Ecto neural progenitor cell (in vitro differentiated cells): ENCODE measurements at places on chromosomes 6 and 20.

- DNase-seq, result no peak
These were observed 92.4 kb downstream of the PLCB4 start for GRCh38 chr20:9161311-9161710.

- DNase-seq, result no peak
These were observed 582.4 kb downstream of the CDH26 start for GRCh38 chr20:60540591-60540990.

DNA sequence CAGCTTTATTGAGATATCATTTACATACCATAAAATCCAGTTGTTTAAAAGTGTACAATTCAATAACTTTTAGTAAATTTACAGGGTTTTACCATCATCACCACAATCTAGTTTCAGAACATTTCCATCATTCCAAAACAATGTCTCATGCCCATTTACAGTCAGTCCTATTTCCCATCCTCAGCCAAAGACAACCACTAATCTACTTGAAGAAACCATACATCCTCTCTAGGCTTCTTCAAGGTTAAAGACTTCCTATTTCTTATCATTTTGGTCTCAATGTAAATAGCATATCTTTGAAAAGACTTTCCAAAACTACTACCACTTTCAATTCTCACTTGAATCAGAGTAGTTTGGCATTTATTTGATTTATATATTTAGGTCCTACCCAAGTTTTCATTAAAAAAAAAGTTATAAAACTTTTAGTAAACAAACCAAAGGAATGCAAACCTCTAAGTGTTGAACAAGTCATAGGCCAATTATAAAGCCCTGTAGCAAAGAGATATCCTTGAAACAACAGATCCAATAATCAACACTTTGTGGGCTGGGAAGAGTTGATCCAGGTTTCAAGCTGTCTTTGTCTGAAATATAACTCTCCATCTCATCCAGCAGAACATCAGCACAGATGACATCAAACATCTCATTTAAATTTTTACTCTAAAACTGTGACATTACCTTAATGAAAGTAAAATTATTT lies 211.3 kb upstream of the RUNX2 start:
- no peak for DNase-seq

DNA sequence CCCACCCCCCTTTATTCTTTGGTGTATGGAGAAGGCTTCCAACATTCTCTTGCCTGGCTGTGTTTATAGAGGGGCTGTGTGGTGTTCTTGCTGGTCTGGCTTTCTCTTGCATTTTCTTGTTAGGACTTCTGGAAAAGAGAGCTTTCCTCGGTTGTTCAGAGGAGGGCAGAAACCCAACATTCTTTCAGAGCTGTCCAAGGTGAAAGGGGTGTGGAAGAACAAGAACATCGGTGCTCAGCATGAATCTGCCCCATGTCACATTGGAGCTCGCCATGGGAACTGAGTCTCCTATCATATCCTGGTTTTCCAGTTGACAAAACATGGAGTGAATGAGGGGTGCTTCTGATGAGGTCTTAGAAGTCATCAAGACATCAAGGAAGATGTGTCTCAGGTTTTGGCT lies 281.8 kb downstream of the RNF144B start:
- DNase-seq, result no peak

DNA sequence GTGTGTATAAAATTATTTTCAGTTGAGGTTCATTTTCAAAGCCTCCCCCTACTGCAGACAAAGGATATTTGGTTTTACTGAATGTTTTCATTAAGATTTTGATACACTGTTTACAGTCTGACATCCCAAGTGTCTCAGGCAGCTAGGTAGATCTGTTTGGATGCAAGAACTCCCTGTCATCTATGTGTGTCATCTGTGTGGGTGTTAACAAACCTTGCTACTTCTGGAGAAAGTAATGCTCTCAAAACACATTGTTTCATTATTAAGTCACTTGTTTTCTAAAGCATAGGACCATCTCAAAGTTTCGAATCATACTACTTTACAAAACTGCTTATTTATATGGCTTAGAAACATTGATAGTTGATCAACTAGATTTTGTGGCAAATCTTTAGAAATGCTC lies 114.5 kb upstream of the TMEM170B start:
- no peak for DNase-seq

GRCh38 chr20:17735959-17736621 lies 36.3 kb downstream of the BANF2 start:
- no peak for DNase-seq

- no peak for DNase-seq
These were observed 199.7 kb downstream of the BCAS1 start for GRCh38 chr20:53870426-53871315.

DNA sequence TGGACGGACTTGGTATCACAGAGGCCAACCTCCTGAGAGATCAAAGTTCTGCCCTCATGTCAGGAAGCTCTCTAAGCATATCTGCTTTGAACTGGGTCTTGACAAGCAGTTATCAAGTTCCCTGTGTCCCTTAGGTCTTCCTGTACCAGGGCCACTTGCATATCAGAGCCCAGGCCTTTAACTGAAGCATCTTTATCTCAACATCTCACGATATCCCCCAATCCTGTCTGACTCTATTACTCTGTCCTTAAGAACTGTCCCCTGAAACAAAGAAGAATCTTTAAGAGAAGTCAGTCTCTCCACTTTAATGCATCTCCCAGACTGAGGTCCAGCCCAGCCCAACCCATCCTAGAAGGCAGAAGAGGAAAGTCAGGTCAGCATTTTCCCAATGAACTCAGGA lies 8.2 kb downstream of the MAS1L start:
- DNase-seq, result no peak

DNA sequence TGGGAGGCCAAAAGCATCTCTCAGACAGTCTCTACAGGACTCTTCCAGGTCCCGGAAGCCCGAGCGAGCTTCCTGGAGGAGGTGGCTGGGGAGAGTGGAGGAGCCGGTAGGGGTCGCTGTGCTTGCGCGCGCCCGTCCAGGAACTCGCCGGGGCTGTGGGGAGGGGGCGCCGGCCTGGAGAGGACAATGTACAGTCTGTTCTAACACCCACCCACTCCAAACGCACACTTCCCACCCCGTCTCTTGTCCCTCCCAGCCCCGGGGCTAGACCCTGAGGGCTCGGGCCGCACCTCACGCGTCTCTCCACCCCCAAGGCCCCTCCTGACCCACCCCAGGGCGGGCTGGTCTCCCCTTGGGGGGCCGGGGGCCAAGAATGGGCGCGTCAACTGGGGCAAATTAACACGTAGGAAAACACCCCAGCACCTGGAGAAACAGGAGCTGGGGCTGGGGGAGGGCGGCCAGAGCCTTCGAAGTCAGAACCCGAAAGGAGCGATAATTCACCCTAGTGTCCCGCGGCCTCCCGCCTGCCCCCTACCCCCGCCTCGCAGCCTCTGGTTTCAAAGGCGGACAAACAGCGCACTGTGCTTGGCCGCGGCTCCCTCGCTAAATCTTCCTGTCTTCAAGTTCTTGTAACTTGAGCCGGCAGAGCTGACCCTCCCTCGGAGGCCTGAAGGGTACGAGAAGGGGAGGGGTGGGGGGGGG lies 103.2 kb upstream of the FOXP4 start:
- peak; percentile 90 for DNase-seq

DNA sequence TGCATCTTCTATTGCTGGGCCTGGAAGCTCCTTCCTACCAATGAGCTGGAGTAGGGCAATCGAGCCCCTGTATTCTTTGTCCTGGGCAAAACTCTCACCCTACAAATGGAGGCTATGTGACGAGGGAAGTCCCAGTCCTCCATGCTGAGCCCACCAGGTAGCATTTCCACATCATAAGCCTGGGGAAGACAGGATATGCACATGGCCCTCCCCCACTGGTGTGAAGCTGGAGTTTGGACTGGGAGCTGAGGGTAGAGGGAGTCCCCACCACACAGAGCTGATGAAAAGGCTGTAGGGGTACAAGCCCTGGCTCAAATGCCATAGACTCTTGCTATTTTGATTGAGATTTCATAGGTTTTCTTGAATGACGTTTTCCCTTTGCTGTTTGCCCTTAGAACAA lies 99.5 kb upstream of the FOXC1 start:
- DNase-seq, result no peak

DNA sequence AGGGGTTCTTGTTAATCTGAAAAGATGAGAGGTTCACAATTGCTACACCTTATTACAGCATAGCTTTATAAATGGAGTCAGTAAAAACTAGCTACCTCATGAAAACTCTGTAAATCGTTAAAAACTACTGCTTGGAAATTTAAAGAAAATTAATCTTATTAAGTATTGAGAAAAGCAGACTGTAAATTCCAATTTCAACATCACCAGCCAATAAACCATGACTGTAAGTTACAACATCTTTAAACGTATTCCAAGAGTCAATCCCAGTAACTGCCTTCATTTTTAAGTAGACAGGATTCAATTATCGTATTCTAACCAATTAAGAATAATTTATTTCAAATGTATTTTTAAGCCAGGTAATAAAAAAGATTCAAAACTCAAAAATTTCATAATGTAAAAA lies 70.3 kb downstream of the ATG5 start:
- no peak for DNase-seq

DNA sequence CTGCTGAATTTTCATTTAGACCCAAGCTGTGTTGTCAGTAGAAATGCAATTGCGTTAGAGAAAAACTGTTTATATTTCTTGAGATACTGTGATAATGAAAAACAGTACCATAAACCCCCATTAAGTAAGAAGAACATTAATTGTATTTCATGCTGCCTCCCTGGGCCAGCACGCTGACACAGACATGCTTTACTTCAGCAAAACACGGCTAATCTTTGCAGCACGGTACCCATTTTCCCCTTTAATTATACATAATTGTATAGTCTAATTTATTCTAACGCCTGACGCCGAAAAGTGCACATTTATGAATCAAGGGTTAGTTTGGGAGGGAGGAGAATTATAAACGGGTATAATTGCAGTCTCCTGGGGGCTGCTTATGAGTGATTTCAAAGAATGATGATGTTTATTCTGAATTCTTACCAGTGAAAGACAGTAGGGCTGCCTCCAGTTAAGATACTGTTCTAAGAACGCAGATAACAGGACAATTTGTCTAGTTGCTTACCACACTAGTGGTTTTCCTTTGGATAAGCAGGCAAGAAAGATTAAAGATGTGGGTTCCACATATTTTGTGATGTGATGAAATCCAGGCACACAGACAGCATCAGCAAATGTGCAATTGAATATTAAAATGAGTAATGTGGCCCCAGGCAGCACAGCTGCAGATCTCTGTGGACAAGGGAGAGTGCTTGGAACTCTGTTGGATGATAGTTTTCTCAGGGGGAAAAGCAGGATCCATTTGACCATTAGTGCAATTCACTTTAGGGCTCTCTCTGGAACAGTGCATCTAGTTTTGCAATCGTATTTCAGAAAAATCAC lies 4.7 kb upstream of the SULF2 start:
- DNase-seq, result no peak

- no peak for DNase-seq
These were observed 6.7 kb downstream of the MAK start for GRCh38 chr6:10831609-10832008.

GRCh38 chr6:81608776-81609175 lies 143.7 kb downstream of the TENT5A start:
- no peak for DNase-seq

DNA sequence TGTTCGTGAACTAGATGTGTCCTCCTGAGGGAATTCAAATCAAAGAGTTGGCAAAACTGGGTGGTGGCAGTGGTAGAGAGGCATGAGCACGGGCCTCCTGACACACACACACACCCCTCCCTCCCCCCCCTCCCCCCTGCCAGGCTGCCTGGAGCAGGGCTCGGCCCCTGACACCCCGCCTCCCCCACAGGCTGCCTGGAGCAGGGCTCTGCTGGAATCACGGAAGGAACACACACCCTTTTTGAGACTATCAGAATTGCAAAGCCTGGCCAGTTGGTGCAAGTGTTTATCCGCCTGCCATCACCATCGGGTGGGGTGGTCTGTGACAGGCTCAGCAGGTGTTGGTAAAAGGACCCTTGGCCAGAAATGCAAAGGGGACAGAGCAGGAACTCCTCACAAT lies 59.0 kb downstream of the FAM120B start:
- DNase-seq, result no peak
